ENCODE measurements at places on chromosomes 11 and 22.

DNA sequence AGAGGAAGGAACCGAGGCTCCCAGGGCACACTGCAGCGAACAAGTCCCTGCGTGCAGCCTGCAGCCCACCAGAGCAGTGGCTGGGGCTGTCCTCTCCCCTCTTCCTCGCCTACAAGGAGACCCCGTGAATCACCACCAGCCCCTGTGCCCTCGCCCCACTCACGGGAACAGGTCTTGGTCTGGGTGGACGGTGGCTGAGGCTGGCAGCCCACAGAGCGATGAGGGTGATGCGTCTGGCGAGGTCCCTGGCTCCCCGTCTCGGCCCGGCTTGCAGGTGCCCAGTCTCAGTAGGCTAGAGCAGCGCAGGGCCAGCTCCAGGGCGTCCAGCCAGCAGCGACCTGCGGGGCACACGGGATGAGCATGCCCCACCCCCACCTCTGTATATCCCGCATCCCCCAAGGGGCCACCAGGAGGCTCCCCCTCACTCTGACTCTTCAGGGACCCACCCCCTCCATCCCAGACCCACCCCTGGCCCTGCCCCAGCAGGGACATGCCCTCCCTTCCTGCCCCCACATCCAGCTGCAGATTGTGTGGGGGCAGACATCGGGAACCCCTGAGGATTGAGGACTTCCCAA lies 50.5 kb upstream of the CARS1 start:
- DNase-seq = no peak

DNA sequence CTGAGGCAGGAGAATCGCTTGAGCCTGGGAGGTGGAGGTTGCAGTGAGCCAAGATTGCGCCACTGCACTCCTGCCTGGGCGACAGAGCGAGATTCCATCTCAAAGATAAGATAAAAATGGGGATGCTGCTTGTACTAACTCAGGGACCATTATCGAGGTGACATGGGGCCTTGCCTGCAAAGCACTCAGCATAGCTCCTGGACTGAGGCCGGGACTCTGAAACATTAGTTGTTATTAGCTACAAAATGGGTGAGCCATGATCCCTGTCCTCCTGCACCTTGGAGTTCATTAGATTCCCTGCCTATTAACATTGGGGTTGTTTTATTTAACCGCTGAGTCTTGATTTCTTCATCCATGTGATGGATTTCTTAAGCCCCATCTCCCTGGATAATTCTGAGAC lies 5.1 kb downstream of the PPP2R5B start:
- DNase-seq = no peak

DNA sequence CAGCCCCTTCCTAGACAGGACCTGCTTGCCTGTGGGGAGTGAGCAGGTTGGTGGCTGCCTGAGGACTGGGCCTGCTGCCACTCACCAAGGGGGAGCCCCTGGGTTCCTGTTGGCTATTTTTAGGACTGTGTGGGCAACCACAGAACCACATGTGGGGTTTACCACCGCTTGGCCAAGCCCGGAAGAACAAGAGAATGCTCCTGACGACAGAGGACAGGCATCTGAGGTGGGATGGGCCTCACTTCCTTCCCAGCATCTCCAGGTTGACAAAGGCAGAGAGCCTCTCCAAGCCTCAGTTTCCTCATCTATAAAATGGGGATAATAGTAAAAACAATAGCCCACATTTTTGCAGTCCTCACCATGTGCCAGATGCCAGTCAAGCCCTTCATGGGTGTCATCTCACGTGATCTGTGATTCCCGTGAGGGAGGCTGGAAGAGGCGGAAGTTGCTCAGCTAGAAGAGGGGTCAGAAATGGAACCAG lies 43.6 kb downstream of the LRRC32 start:
- no peak for DNase-seq

DNA sequence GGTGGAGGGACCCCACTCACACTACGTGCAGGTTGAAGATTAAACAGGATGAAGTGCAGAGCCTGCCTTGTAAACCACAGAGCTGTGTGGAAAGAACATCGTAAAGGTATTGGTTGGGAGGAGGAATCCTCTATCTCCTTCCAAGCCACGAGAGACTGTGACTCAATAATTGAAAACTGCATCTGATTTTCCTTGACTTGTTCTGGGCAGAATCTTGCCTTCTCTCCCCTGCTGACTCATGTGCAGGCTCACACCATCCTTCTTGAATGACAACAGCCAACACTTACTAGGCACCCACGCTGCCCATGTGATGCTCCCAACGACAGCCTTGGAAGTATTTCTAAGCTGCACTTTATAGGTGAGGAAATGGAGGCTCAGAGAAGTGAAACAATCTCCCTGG lies 563.0 kb downstream of the MIAT start:
- no peak for DNase-seq

- no peak for DNase-seq
Observed at GRCh38 chr11:117314840-117315239, 1.2 kb downstream of the BACE1 start.

DNA sequence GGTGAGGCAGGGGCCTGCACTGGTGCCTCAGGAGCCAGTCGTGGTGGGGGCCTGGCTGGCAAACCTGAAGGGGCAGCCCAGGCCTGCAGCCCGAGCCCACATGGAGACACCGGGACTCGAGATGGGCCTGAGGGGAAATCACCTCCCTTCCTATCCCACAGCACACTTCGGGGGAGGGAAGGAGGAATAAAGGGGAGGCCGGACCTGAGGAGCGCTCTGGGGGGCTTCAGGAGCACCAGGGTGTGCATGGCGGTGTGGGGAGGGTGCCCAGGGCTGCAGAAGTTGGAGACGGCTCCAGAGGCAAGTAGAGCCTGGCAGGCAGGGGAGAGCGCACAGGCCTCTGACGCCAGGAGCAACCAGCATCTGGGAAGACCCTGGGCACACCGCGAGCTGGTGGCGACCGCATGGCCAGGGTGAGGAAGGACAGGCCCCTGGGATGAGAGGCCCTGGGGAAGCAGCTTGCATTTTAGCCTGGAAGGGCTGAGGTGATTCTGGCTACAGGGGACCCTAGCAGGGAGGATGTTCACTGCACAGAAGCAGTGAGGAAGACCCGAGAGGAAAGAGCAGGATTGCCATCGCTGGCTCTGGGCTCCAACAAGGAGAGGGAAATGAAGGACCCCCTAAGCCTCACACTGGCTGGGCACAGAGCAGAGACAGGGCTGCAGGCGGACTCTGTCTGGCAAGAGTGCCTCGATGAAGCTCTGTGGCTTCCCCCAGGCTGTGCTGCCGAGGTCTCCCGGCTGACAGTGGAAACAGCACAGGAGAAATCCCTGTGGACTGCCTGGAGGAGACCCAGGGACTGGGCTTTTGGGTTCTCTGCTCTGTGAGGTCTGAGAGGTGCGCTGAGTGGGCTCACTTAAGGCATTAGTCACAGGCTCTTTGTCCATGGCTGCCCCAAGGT lies 457.7 kb downstream of the BRD1 start:
- DNase-seq = no peak

DNA sequence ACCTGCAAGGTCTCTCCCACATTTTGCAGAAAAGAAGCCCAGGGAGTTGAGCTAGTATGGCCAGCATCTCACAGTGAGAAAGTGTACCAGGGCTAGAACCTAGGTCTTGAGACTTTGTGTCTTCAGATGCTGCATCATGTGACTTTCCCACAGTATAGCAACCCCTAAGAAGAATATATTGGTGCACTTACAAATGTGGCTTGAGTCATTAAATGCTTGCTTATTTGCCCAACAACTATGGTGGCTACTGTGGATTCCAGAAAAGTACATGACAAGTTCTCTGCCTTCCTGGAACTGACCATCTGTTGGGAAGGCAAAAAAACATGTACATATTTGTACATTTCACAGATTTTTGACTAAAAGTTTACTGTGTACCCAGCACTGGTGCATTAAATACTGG lies 55.0 kb downstream of the POLD3 start:
- DNase-seq = no peak

- DNase-seq = no peak
Observed at GRCh38 chr22:38203855-38204514, 2.2 kb downstream of the MAFF start.

- DNase-seq = no peak
Observed at GRCh38 chr11:96079691-96080090, 155.8 kb upstream of the MTMR2 start.

DNA sequence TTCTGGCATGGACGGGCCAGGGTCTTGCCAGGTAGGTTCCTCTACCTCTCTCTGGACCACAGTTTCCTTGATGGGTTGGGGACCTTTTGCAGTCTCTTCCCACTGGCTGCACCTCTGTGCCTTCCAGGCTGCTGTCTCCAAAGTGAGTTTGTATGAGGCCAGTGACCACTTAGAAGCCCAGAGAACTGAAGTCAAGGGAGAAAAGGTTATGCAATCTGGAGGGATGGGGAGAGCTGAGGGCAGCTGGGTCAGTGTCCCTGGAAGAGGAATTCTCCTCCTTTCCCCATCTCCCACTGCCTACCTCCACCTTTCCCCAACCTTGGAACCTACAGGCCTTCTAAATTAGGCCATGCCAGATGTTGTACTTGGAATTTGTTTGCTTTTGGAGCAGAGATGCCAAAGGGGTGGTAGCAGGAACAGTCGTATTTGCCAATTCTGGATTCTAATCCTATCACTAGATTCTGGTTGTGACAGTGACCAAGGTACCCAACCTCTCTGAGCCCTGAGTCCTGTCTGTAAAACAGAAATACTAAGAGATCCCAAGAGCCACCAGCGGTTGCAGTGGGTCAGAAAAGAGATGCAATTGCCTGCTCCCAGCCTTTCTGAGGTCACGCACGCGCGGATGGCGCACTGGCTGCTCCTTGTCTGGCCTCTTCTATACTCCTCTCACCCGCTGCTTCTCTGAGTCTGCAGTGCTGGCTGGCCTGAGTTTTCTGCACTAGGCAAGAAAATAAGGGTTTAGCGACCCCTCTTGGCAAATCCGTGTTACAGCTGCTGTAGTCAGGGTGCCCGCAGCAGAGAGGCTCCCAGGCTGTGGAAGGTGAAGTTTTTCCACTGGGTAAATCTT lies 10.7 kb upstream of the ACCSL start:
- peak; percentile 22 for DNase-seq

- no peak for DNase-seq
Observed at GRCh38 chr11:16788141-16789062, 50.0 kb downstream of the C11orf58 start.

GRCh38 chr11:61735391-61735790 lies 17.0 kb upstream of the MYRF start:
- no peak for DNase-seq

- DNase-seq = no peak
Observed at GRCh38 chr11:8242499-8243280, 21.0 kb downstream of the LMO1 start.

DNA sequence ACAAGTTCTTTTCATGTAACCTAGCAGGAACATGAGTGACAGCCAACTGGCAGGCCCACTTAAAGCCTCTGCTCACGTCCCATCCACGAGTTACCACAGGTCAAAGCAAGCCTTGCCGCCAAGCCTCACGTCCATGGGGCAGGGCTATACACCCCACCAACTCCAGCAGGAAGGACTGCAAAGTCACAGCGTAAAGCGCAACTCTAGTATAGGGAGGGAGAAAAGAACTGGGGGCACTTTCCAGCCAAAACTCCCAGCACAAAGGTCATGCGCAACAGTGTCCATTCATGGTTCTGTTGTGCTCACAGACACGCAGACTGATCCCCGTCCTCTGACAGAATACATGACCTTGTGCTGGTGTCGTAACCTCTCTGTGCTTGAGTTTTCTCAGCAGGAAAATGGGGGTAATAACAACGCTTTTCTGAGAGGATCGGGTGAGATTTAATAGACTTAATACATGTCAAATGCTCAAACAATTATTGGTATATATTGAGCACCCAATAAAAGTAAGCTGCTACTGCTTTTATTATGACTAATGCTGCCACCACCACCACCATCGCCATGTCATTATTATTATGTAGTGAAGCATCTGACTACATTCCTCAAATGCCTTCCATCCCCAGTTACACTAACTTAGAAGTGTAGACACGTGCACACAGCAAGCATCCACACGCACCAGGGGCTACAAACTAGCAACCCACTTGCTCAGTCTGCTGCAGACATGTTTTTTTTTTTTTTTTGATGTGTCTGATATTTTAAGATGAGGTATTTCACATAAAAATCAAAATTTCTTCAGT lies 104.4 kb upstream of the PARVA start:
- DNase-seq = no peak

DNA sequence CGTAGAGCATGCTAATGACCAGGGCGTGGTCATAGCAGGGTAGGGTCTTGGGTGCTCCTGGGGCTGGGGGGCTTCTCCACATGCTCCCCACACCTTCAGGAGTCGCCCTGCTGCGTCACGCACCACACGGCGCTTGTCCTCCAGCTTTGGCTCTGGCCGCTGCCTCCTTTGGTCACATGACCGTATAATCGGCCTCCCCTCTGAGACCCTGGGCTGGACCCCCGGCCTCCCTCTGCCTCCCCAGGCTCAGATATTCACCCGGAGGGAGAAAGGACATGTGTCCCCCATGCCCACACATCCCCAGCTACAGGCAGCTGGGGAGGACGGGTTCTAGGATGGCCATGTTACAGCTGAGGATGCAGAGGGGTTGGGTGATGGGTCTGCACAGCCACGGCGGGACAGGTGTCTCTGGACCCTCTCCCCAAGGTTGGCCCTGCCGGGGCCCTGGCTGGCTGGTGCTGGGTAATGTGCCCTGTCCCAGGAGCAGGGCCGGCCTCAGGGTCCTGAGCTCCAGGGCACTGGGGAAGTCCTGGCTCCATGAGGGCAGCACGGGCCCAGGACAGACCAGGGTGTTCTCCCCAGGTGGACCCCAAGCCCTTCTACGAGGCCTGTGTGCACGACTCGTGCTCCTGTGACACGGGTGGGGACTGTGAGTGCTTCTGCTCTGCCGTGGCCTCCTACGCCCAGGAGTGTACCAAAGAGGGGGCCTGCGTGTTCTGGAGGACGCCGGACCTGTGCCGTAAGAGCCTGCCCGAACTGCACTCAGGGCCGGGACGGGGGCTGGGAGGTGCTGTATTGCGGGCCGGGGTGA lies 14.5 kb downstream of the MUC2 start:
- DNase-seq = no peak

DNA sequence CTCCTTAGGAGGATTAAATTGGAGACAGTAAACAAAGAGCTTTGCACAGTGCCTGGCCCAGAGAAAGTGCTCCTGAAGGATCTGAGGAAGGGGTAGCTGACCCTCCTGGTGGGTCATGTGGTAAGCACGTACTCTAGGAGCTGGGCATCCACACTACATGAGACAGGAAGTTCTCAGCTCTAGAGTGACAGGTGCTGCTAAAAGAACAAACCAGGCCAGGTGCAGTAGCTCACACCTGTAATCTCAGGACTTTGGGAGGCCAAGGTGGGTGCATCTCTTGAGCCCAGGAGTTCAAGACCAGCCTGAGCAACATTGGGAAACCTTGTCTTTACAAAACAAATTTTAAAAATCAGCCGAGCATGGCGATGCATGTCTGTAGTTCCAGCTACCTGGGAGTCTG lies 13.1 kb downstream of the SLC43A1 start:
- DNase-seq = no peak

DNA sequence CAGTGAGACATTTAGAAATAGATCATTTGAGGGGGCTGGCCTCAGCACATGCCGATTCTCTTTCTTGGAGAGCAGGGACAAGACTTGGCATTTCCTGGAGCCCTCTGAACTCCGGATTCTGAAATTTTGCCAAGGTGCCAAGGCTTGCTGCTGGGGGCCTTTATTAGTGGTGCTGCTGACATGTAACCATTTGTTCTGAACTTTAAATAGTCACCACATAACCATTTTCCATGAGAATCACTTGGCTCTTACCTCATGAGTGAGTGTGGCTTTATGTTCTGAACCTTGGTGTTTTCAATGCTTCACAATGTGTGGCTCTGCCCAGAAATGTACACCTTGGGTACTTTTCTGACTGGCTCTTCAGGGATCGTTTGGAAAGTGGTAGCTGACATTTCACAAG lies 33.3 kb downstream of the SYT13 start:
- DNase-seq = no peak

GRCh38 chr22:29695129-29695926 lies 24.5 kb upstream of the CABP7 start:
- DNase-seq = no peak
